ENCODE measurements at places on chromosomes 12 and 14.

DNA sequence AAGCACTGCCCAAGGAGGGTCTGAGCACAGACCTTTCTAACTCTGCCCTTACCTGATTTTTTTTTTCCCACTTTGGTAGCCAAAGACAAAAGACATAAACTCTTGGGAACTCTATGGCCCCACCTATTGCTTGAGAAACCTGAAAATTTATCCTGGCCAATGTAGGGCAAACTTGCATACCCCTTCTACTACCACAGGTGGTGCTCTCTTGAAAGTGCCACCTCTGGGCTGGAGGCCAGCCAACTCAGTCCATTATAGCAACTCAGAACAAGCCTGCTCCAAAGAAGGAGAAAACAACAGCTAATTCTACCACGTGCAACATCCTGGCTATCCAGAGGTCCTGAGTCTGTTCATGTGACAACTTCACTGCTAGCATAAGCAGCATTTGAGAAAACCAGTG is 55.7 kb upstream of the ABCD2 start:
- no peak for DNase-seq

DNA sequence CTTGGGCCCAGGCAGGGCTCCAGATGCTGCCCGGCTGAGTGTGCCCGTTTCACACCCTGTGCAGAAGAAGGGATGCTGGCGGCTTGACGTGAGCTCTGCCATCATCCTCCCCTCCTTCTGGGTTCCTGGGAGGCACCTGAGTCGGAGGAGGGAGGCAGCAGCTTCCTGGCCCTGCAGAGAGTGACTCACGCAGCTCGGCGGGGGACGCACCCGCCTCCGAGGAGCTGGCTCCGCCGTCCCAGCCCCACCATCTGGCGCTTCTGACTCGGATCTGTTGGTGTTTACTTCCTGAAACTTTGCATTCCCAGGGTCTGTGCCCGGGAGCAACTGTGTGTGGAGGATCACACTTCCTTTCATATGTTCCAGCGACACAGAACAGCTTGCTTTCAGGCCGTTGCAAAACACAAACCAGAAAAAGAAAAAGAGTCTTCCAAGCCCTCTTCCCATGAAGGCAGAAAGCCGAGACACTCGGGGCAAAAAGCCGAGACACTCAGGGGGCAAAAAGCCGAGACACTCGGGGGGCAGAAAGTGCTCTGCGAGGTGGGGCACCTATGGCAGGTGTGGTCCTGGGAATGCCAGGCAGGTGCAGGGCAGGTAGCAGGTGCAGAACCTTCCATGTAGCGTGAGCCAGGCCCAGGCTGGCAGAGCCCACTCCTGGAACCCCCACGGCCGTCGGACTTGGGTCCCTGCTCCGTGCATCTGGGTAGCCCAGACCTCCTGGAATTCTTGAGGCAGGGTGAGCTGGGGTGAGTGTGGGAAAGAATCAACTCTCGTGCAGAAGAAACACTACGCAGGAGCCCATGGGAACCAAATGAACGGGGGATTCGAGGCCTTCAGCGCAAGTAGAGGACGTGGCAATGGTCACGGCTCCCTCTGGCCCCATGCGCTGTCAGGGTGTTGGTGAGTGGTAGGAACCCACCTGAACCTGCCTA is 27.6 kb upstream of the GALNT9 start:
- DNase-seq, result peak; percentile 54

- DNase-seq, result no peak
Observed at GRCh38 chr12:112826011-112826410, 34.5 kb downstream of the RPH3A start.

- DNase-seq, result peak; percentile 51
Observed at GRCh38 chr14:99592933-99593753, 10.9 kb downstream of the CCDC85C start.

DNA sequence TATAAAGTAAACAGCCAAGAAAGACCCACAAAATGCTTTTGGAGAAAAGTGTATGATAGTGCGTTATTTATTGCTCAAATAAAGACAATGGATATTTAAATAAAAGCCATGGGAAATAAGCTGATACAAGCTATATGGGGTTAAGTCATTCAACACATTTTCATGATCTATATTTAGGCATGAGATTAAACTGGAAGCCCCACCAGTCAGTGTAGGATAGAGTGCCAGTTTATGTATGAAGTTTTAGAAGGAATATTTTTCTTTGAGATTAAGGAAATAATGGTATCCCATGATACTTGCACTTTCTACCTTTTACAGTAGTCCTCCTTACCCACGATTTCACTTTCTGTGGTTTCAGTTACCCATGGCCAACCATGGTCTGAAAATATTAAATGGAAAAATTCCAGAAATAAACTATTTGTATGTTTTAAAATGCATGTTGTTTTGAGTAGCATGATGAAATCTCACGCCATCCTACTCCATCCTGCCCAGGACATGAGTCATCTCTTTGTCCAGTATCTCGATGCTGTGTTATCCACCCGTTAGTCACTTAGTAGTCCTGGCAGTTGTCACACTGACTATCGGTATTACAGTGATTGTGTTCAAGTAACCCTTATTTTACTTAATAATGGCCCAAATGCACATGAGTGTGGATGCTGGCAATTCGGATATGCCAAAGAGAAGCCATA is 22.3 kb downstream of the SYT1 start:
- no peak for DNase-seq

- no peak for DNase-seq
Observed at GRCh38 chr12:93266-94005, 26.9 kb downstream of the IQSEC3 start.

DNA sequence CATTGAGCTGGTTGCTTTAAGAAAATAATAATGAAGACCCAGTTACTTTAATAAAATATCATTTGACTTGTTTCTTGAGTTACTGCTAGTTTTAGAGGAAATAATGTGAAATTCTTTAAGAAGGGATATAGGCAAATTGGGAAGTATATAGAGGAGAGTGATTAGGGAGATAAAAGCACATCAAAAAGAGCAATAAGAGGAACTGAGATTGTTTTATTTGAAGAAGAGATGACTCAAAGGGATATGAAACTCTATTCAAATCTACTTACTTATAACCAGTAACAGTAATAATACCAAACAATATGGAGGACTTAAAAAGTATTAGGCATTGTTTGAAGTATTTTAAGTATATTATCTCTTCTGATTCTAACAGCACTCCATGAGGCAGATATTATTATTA is 37.1 kb downstream of the LRRK2 start:
- no peak for DNase-seq

DNA sequence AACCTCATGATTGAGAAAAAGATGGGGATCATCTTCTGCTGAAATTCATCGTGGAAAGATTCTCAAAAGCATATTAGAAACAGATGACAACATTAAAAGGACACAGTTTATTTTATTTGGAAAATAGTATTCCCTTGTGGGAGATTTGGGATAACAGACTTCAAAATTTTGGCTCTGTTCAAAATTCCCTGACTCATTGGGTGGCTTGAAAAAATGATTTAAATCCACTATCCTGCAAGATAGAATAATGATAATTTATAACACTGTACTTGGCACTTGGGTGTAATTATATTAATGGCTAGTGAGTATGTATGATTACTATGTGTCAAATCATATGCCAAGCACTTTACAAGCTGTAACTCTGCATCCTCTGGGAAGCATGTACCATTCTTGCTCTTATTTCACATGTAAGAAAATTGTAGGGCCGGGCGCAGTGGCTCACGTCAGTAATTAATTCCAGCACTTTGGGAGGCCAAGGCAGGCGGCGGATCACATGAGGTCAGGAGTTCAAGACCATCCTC is 128.8 kb downstream of the LMNTD1 start:
- DNase-seq, result no peak
